ENCODE measurements at places on chromosomes 11 and 22. TPM values are rescaled to one million over a fixed set of nuclear protein-coding genes. Genes with fewer than 3 reads are reported as not detected.

- no peak for DNase-seq
Observed at GRCh38 chr22:46250783-46251125, 661 bp upstream of the CDPF1 start.

DNA sequence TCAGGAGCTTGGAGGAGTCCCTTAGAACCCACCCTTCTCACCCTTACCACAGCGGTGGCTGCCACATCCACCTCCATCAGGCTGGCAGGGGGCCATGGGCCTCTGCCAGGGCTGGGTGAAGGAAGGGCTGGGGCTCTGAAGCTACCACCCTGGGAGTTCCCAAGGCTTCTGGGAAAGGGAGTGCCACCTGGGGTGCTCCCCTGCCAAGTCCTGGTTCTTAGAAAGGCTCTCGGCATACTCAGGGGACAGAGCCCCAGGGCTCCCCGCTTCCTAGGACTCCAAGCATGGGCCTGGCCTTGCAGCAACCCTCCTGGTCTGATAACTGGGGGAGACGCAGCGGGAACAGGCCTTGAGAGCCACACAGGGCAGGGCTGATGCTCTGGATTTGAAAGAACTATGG is 438 bp upstream of the PLA2G3 start:
- DNase-seq: no peak

DNA sequence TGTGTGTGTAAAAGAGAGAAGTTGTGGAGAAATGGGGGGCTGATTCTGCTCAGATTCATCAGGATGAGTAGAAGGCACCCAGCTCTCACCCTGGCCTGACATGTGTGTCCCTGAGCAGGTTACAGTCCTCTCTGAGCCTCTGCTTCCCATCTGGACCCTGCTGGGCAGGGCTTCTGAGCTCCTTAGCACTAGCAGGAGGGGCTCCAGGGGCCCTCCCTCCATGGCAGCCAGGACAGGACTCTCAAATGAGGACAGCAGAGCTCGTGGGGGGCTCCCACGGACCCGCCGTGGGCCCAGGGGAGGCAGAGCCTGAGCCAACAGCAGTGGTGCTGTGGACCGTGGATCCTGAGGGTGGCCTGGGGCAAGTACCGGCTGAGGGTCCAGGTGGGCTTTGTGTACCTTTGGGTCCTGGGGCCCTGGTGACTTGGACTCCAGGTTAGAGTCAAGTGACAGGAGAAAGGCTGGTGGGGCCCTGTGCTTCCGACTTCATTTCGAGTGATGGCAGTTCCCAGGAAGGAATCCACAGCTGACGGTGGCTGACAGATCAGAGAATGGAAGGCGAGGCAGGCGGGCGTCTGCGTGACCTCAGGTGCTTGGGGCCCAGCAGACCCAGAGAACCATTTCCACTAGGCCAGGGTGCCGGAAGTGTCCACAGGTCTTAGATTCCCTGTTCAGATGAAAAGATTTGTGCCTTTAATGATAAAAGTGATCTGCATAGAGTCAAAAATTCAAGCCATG is 21.9 kb downstream of the NEAT1 start:
- no peak for DNase-seq

- no peak for DNase-seq
Observed at GRCh38 chr11:121241343-121242211, 51.0 kb upstream of the SC5D start.

GRCh38 chr11:68924073-68924925 is 20.6 kb downstream of the IGHMBP2 start:
- DNase-seq: no peak

DNA sequence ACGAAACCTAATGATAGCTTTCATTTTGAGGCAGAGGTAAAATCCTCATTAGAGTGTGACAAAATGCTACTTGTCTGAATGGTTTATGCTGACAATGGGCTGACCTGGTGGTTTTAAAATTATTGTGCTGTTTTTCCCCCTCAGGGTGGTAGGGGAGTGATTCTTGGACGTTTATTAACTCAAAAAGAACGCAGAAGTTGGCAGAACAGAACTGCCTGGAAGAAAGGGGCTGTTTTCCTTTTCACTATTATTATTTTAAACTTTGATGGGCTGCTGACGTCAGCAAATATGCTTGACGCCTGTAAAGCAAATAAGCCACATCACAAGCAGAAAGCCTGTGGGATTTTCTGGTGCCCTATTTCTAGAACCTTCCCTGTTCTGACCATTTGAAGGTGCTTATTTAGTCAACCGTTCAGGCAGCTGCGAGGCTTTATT is 4.0 kb downstream of the RASSF10 start:
- DNase-seq: no peak

GRCh38 chr11:73838443-73839122 is 38.1 kb downstream of the COA4 start:
- no peak for DNase-seq

DNA sequence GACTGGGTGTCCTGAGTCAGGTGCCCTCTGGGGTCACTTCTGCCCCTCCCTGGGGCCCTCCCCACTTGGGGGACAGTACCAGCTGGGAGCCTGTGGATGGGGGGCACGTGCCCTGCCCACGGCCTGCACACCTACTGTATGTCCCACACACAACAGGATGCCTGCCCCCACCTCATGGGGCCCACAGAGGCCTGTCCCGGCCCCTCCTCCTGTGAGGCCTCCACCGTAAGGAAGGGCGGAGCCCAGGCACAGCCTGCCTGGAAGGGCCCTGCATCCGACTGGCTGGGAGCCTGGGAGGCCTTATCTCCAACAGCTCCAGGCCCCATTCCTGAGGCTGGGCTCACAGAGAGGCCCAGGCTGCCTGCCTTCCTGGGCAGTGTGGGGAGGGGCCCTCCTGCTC is 47.8 kb downstream of the BRSK2 start:
- peak; percentile 73 for DNase-seq

- no peak for DNase-seq
Observed at GRCh38 chr11:119616586-119617339, 112.2 kb downstream of the NECTIN1 start.

GRCh38 chr11:71551711-71552110 is 3.5 kb downstream of the KRTAP5-9 start:
- no peak for DNase-seq

DNA sequence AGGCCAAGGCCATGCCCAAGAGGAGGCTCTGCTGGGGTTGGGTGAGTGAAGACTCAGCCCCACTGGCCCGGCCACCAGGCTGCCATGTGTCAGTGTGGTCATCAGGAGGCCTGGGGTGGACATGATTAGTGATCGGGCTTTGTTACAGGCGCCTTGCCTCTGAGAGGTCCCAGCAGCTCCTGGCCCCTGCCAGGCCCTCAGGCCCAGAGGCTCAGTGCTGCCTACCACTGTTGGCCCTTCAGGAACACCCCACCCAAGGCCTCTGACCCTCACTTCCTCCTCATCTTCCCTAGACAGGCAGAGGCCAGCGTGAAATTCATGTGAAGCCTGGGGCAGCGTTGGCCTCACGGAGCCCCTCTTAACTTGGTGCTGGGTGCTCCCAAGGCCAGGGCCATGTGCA is 2.2 kb downstream of the MRPL23 start:
- no peak for DNase-seq

DNA sequence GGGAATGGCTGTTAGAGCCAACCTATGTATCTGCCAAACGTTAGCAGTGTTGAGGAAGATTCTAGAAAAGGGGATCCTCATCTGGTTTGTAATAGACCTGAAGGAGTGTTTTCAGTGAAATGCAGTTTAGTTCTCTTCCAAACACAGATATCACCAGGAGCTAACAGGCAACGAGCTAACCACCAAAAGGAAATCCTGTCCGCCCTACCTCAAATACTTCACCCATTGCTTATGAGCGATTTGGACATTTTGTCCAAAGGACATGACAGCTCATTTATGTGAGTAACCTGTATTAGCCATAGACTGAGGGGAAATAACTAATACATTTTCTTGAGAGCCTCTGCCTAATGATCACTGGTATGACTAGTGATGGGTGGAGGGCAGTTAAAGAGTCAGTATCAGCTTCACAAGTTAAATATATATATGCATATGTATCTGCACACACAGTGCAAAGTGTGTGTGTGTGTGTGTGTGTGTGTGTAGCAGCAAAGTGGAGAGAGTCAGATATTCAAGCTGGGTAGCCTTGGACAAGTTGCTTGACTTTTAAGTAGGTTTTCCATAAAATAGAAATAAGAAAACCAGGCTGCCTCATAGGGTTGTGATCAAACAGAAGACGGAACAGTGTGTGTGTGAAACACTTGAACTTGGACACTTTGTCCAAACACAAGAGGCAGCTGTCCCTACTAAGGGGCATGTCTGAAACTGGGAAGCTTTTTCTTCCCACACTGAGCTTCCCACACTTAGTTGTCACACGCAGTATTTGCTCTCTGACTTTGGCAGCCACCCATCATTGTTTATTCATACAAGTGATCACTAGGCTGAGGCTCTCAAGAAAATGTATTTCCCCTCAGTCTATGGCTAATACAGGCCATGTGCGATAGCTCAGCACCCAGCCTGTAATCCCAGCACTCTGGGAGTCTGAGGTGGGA is 940 bp upstream of the C11orf91 start:
- no peak for DNase-seq

GRCh38 chr11:16993495-16993894 is 20.7 kb downstream of the PLEKHA7 start:
- DNase-seq: no peak

DNA sequence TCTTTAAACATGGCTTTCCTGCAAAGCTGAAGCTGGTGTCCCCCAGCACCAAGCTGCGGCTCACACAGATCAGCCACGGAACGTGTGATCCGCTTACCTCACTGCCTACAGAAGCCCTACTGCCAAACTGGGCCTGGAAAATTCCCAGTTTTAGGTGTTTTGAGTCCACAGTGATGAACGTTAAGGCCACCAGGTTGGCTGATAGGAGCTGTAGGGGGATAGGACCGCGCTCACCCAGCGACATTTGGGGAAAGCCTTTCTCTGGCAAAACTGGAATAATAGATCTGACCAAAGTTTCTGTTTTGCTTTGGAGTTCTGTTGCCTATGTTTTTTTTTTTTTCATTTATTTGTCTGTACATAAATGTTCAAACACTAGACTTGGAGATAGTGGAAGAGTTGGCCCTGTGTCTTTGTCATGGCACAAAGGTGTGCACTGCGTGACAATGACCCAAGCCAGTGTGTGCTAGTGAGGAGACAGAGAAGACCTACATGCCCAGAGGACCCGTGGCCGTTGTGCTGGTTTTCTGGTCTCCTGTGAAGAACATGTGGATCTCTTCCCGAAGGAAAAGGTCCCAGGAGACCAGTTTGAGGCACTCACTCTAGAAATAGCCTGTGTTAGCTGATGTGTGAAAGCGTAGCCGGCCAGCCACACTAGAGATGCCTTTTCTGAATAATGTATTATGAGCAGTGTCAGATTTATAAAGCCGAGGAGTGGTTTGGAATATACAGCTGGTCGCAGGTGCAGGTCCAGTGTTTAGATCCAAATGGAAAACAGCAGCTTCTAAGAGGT is 15.0 kb downstream of the ASPHD2 start:
- no peak for DNase-seq

GRCh38 chr22:44133161-44133560 is 47.6 kb upstream of the PARVG start:
- no peak for DNase-seq

DNA sequence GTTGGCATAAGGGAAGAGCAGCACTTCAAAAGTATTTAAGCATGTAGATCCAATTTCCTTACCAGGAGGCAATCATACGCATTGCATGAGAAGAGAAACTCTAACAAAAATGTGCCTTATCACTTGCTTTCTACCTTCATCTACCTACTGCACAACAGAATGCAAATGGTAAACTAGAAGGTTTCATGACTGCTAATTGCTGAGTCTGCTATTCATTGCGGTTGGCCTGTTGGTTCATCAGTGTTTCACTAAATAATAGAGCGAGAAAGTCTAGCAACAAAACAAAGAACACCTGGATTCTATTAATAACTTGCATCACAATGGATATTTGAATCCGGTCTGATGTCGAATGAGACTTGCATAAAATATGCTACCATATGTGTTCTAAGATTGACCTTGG is 229.0 kb downstream of the OPCML start:
- DNase-seq: no peak

DNA sequence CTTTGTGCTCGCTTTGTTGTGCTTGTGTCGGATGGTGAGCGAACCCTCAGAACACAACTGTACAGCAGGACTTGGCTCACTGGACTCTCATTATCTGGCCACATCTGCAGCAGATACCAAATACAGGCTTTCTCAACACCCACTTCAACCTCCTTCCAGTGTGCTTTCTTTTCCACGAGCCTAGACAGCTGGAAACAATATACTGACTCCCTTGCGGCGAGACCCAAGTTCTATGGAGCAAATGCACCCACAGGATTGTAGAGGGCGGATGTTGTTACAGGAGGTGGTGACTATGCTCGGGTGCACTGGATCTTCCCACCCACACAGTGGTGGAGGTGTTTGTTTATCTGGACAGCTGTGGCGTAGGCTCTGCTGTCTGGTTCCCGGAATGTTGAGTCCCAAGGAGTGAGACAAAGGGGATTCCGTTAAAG is 204.3 kb downstream of the TENM4 start:
- DNase-seq: no peak

GRCh38 chr11:72274435-72274834 is 30.5 kb upstream of the PHOX2A start:
- no peak for DNase-seq

CHRM4 gene
- 0.20 TPM for total RNA-seq

SHISAL1 gene
- 0.85 TPM for total RNA-seq

RAB3IL1 gene
- total RNA-seq: 4.7 TPM

MMP11 gene
- total RNA-seq: 10.4 TPM

PRG3 gene
- total RNA-seq: not detected

AIFM3 gene
- not detected for total RNA-seq

OR5AN1 gene
- total RNA-seq: not detected

RAB39A gene
- 4.7 TPM for total RNA-seq

C11orf87 gene
- total RNA-seq: 0.04 TPM

CCDC89 gene
- 1.2 TPM for total RNA-seq

TEX54 gene
- not detected for total RNA-seq

NOL12 gene
- 13.8 TPM for total RNA-seq

LRRC32 gene
- 20.1 TPM for total RNA-seq

ZDHHC13 gene
- 7.4 TPM for total RNA-seq

EP300 gene
- total RNA-seq: 21.1 TPM
